ENCODE measurements at places on chromosomes 1 and 21.

- no peak for DNase-seq
Measured at GRCh38 chr1:48710318-48710717, 66.4 kb downstream of the BEND5 start.

GRCh38 chr1:68269637-68270430, 37.5 kb upstream of the WLS start:
- no peak for DNase-seq

DNA sequence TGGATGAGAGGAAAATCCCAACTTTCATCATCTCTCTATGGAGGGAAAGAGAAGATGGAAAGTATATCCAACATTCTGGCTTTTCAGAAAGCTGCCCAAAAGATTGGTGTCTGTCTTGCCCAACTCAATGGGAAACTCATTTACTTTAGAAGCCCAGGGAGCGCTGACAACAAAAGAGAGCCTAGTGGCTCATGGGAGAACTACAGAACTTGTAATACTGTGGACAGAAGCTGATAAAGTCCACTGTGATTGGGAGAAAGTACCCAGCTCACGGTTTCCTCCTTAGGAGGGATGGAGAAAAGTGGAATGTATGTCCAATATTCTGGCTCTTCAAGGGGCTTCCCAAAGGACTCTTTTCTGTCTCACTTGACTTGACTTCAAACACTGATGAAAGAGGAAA, 66.0 kb downstream of the RGS21 start:
- DNase-seq: no peak

DNA sequence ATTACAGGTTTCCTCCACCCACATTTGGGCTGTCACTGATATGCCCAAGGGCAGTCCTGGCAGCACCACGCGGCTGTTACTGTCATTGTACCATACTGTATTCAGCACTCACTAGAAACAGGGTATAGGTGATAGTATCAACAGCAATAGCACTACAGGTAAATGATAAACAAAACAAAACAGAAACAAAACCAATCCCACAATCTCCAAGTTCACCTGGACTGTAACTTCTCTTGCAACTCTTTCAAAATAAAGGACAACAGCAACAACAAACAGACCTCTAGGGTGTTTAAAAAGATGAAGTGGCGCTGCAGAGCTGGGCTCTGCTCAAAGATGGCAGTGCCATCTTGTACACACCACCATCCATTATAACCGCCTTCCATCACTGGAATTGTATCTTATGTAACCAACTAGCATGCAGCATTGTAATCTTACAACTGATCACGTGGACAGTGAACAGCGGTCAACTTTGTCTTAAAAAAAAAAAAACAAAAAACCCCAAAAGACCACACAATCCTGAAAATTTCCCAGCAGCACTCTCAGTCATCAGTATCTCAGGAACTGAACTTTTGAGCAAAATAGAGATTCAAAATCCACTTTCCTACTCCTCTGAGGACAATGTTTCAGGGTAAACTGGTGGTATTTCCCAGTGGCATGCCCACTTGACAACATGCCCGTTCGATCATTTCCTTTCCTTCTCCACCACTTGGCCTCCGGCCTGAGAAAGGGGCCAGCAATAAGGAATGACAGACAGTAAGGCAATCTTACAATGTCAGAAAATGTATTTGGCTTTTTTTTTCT, 3.8 kb downstream of the IRF2BP2 start:
- no peak for DNase-seq

DNA sequence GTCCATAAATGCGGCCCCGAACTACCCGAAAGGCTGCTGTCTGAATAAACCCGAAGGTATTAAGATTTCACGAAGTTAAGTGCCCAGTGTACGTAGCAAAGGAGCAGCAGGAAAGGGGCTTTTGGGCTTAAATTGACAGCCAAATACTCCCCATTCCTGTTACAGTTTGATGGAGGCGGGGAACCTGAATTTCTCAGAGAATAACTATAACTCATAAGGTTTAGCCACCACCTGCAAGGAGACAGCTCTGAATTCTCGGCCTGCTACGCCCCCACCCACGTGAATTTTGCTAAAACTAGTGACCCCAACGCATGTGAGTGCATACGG, 5.2 kb downstream of the GFI1 start:
- DNase-seq: no peak

DNA sequence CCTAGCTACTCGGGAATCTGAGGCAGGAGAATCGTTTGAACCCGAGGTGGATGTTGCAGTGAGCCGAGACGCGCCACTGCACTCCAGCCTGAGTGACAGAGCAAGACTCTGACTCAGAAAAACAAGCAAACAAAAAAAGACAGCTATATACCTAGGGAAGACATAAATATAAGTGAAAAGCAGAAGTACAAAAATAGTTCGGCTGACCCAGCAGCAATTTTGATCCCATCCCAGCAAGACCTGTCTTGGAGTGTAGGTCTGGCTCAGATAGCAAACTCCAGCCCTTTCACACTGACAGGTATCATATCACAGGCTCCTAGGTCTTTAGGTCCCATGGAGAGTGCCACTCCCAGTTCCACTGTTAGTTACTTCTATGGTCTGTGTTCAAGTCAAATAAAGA, 14.6 kb downstream of the MTX1 start:
- no peak for DNase-seq

- DNase-seq: no peak
Measured at GRCh38 chr1:32623775-32624174, 26.6 kb downstream of the ZBTB8OS start.

- DNase-seq: no peak
Measured at GRCh38 chr1:8017495-8018197, 8.5 kb downstream of the ERRFI1 start.

- DNase-seq: no peak
Measured at GRCh38 chr1:6491480-6491962, at the start of gene PLEKHG5. Gene PLEKHG5 (minus strand): TSS chr1:6491667. CDS start chr1:6477571, 14,096 bp downstream.

DNA sequence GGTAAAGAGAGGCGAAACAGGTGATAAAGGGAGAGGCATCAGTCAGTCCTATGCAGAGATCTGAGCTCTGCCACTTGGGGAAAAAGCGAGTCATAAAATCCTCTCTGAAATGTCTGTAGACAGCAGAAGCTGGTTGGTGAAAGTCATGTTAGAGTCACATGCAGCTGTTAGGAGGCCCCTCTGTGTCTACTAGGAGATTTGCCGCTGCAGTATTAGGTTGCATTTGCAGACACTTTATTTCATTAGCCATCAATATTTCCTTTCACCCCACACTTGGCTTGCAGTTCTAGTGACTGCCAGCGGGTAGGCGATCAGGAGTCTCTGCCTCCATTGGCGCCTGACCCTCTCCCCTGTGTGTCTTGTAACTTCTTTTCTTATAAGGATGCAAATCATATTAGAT, 16.2 kb downstream of the ATP1A4 start:
- no peak for DNase-seq

DNA sequence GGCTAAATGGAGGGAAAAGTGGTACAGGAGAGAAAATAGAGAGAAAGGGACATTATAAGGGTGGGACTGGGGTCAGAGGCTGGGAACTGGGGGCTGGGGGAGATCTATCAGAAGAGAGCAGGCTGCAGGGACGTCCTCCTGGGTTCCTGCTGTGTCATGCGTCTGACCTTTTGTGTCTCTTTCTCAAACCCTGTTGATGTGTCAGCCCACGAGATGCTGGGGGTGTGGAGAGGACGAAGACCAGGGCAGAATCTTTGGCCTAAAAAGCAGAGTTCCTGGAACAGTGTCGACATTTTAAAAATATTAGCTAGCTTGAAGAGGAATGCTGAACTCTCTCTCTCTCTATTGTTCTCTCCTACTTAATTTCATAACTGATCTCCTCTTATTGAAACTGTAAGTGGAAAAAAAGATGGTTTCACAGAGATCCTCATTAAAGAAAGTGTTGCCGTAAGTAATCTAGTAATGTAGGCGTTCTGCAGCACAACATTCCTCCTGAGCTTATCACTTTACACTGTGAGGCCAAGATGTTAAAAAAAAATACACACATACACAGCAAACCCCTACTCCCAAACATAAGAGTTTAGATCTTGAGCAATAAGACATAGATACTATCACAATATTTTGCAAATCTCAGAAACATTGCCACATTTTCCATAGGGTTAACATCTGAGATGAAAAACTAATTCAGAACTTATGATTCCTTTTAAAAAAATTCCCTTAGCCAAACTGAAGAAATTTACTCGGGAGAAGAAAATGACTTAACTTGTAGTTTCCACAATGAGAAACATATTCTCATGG, 52.6 kb downstream of the RUNX1 start:
- no peak for DNase-seq

DNA sequence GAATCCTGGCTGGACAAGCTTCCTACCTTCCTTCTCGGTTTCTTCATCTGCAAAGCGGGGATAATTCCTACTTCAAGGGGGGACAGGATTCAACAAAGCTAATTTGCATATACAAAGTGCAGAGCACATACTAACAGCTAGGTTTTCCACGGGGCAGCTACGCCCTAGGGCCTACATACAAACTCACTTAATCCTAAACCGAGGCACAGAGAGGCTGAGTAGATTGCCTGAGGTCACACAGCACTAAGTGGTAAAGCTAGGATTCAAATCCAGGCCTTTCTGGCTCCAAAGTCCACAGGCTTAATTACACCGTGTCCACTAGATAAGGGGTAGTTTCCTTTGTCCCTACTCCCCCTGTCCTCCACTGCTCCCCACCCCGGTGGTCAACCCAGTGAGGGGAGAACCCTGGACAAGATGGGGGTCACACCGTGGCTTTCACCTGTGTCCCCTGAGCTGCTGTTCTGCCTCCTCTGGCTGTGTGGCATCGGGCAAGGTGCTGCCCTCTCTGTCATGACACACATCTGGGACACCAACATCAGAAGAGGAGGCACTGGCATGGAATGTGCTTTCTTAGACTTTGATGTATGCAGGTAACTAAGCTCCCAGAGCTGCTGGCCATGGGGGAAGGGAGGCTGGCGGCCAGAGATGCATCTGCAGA, 44.5 kb downstream of the TAS1R2 start:
- DNase-seq: no peak

- DNase-seq: no peak
Measured at GRCh38 chr1:235617808-235618207, 31.8 kb downstream of the GNG4 start.

DNA sequence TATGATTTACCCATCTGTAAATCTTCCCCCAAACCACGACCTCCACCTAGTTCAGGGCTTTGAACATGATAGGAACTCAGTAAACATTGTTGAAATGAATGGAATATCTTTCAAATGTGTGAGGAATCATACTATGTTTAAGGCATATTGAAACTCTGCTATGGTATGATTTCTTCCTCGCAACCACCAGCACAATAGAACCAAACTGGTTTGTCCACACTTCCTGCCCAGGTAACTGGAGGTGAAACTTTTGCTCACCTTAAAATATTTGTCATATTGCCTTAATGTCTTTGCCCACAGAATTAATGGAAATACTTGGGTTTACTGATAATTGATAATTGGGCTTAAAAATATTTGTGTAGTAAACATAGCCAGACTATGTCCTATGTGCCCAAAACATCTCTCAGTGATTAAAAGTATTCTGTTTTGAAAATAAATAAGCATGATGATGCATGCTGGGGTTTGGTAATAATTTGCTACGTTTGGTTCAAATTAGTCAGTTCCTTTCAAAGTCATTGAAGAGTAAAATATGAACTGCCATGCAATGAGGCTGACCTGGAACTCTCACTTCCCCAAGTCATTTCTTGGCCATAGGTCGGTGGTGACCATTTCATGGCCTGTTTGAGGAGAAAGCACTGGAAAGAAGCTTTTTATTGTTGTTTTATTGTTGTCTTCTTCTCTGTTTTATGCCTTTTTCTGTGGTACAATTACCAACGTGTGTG, 73.3 kb downstream of the TNFSF18 start:
- DNase-seq: no peak

DNA sequence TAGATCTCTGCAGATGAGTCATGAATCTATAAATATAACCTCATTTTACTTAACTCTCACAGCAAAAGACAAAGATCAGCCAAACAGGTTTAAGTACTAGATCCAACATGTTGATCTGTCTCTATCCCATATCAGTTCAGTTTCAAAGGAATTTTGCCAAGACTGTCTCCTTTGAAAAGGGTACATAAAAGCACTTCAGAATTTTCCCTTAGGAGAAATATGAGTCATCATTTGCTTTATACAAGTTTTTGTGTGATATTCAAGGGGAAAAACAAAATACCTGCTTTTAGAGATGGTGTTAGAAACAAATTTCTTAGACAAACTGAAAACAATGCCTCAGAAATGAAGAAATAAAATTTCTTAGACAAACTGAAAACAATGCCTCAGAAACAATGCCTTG, 73.5 kb upstream of the LRRC7 start:
- no peak for DNase-seq

- DNase-seq: no peak
Measured at GRCh38 chr1:101075926-101076325, 50.3 kb upstream of the DPH5 start.

- DNase-seq: no peak
Measured at GRCh38 chr1:89907727-89908212, 86.9 kb downstream of the LRRC8D start.

DNA sequence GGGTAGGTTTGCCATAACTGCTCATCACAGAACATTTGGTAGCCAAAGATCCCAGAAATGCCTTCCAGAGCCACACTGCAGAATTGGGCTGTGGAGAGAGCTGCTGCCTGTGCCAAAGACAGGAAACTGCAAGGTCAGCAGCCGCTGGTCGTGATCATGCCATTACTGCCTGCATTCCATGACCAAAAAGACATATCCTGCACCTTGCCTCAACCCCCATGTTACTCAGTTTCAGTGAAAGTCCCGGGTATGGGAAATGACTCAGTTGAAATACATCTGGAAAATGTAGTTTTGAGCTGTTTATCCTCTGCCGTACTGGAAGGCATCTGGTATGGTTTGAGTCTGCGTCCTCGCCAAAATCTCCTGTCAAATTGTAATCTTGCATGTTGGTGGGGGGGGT, 161.7 kb downstream of the FCRL5 start:
- DNase-seq: no peak

DNA sequence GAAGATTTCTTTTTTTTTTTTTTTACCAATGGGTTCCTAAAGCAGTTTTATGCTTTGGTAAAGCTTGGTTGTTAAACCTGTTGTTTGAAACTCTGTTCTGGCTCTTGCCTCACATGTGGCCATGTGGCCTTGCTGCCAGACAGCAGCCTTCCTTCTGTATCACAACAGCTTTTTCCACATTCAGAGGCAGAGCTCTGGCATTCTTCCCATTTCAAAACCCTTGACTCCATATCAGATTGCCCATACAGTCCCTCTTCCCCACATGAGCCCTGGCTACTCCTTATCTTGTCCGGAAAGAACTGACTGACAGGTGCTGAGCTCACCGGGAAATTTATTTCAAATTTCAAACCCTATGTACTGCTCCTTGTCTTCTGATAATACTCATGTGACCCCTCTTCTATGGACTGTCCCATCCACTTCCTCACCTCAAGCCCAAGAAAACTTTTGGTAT, 38.5 kb upstream of the LAX1 start:
- DNase-seq: no peak

GRCh38 chr1:218585511-218586184, 240.5 kb downstream of the TGFB2 start:
- peak; percentile 72 for DNase-seq

Measured in left forelimb (tissue), 1 donor.